ENCODE measurements at places on chromosomes 3 and 15. TPM values are rescaled to one million over a fixed set of nuclear protein-coding genes. Genes with fewer than 3 reads are reported as not detected.

Gene LRRK1
- 0.64 TPM for total RNA-seq

Gene TMCO5A
- total RNA-seq, result not detected

Gene RAB5A
- 41.8 TPM for total RNA-seq

Gene NPAP1
- total RNA-seq, result not detected

Gene GOLGA6L10
- total RNA-seq, result 0.32 TPM

Gene ASB14
- not detected for total RNA-seq

Gene LRRC2
- total RNA-seq, result 0.09 TPM

Gene ROBO2
- not detected for total RNA-seq

Gene TMEM108
- total RNA-seq, result not detected

Gene SPATA12
- not detected for total RNA-seq

Gene THRB
- total RNA-seq, result not detected

Gene CMTM8
- total RNA-seq, result 5.4 TPM

Gene LRRIQ4
- not detected for total RNA-seq

Gene GTF2E1
- total RNA-seq, result 27.2 TPM

Gene HTR3E
- total RNA-seq, result not detected

Gene CPN2
- total RNA-seq, result not detected

Gene GOLGA8O
- 5.3 TPM for total RNA-seq

Measured in T-helper 2 cell treated with Interferon-gamma antibody and Interleukin-4, amounts not matched to agents 100 ng/mL and 5 ng/mL, for 36 hours (primary cell).